Naive thymus-derived CD4-positive, alpha-beta T cell (primary cell): ENCODE measurements at places on chromosomes 6 and 20.

- DNase-seq, result no peak
- no peak overlapping the region for H3K27ac ChIP-seq
- no peak overlapping the region for H3K4me3 ChIP-seq
- H3K27me3 ChIP-seq, result no peaks in the 10 kb centered on the region
- no peaks in the 10 kb centered on the region for H3K36me3 ChIP-seq
- no peaks in the 10 kb centered on the region for H3K4me1 ChIP-seq
Measured at GRCh38 chr6:82068721-82069120, 178.8 kb downstream of the IBTK start.

GRCh38 chr6:43974643-43975230 lies 152.5 kb downstream of the MRPL14 start:
- DNase-seq, result no peak
- H3K27ac ChIP-seq, result no peak overlapping the region
- H3K4me1 ChIP-seq, result no peaks in the 10 kb centered on the region
- H3K27me3 ChIP-seq, result no peaks in the 10 kb centered on the region
- no peak overlapping the region for H3K4me3 ChIP-seq

GRCh38 chr6:82693094-82693493 lies 329.5 kb downstream of the TPBG start:
- no peaks in the 10 kb centered on the region for H3K27me3 ChIP-seq
- no peak overlapping the region for H3K27ac ChIP-seq
- DNase-seq, result no peak
- H3K36me3 ChIP-seq, result no peaks in the 10 kb centered on the region
- no peaks in the 10 kb centered on the region for H3K4me1 ChIP-seq

GRCh38 chr6:35787266-35788218 lies 6.7 kb downstream of the CLPSL1 start:
- H3K4me3 ChIP-seq, result no peak overlapping the region
- no peaks in the 10 kb centered on the region for H3K36me3 ChIP-seq
- DNase-seq, result no peak

- no peak for DNase-seq
- no peak overlapping the region for H3K27ac ChIP-seq
- peaks cover 15% of the 10 kb centered on the region for H3K36me3 ChIP-seq
- no peak overlapping the region for H3K4me3 ChIP-seq
Measured at GRCh38 chr6:38172739-38173410, 353.3 kb downstream of the ZFAND3 start.

- H3K4me3 ChIP-seq, result no peak overlapping the region
- no peaks in the 10 kb centered on the region for H3K27me3 ChIP-seq
- no peak overlapping the region for H3K27ac ChIP-seq
- H3K36me3 ChIP-seq, result no peaks in the 10 kb centered on the region
- no peaks in the 10 kb centered on the region for H3K4me1 ChIP-seq
Measured at GRCh38 chr6:38103921-38104320, 284.4 kb downstream of the ZFAND3 start.

DNA sequence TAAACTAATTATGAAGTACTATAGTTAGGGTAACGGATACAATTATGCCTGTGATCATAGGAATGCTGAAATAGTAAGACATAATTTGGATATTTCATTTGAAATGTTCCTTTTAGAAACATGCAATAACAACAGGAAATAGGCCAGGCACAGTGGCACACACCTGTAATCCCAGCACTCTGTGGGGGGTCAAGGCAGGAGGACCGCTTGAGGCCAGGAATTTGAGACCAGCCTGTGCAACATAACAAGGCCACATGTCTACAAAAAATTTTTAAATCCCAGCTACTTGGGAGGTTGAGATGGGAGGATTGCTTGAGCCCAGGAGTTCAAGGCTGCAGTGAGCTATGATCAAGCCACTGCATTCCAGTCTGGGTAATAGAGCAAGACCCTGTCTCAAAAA lies 25.7 kb upstream of the MYO6 start:
- H3K27ac ChIP-seq, result no peak overlapping the region
- no peaks in the 10 kb centered on the region for H3K36me3 ChIP-seq
- H3K27me3 ChIP-seq, result no peaks in the 10 kb centered on the region

- DNase-seq, result no peak
- H3K27ac ChIP-seq, result no peak overlapping the region
- H3K27me3 ChIP-seq, result no peaks in the 10 kb centered on the region
- H3K36me3 ChIP-seq, result no peaks in the 10 kb centered on the region
Measured at GRCh38 chr20:34256629-34257124, 15.5 kb downstream of the ASIP start.

- no peaks in the 10 kb centered on the region for H3K36me3 ChIP-seq
- no peak overlapping the region for H3K27ac ChIP-seq
- H3K4me3 ChIP-seq, result no peak overlapping the region
- DNase-seq, result no peak
Measured at GRCh38 chr6:56521454-56521853, 121.2 kb downstream of the DST start.

GRCh38 chr6:11616200-11616611 lies 78.7 kb downstream of the TMEM170B start:
- no peaks in the 10 kb centered on the region for H3K27me3 ChIP-seq
- no peak overlapping the region for H3K4me3 ChIP-seq
- H3K36me3 ChIP-seq, result no peaks in the 10 kb centered on the region
- no peaks in the 10 kb centered on the region for H3K4me1 ChIP-seq
- no peak for DNase-seq

- no peaks in the 10 kb centered on the region for H3K36me3 ChIP-seq
- H3K4me3 ChIP-seq, result peak overlapping the region; percentile 66
- H3K27me3 ChIP-seq, result no peaks in the 10 kb centered on the region
- peak overlapping the region; percentile 99 for H3K27ac ChIP-seq
- H3K4me1 ChIP-seq, result peaks cover 15% of the 10 kb centered on the region
- peak; percentile 73 for DNase-seq
Measured at GRCh38 chr6:34235307-34236130, 1.2 kb upstream of the HMGA1 start.

GRCh38 chr6:33314515-33314942 lies 651 bp upstream of the TAPBP start:
- peaks cover 49% of the 10 kb centered on the region for H3K4me1 ChIP-seq
- peak; percentile 77 for DNase-seq
- H3K27ac ChIP-seq, result peak overlapping the region; percentile 99
- H3K4me3 ChIP-seq, result peak overlapping the region; percentile 97
- H3K27me3 ChIP-seq, result no peaks in the 10 kb centered on the region
- H3K36me3 ChIP-seq, result peaks cover 28% of the 10 kb centered on the region

DNA sequence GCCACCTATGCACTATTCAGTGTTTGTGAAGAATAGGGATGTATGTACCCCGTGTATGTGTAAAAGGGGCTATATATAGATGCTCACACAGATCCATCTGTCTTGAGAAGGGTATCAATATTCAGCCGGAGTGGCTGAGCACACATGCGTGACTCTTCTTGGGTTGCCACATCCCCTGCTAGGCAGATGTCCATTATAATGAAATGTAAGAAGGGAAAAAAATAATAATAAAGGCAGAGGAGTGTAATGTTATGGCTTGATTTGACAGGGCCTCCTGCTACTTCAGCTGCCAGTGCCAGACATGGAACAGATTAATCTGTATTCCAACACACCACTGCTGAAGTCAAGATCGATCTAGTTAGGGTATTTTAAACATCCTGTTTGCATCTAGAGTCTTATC lies 74.2 kb upstream of the VSTM2L start:
- H3K27ac ChIP-seq, result no peak overlapping the region
- H3K36me3 ChIP-seq, result no peaks in the 10 kb centered on the region
- H3K4me1 ChIP-seq, result no peaks in the 10 kb centered on the region
- H3K27me3 ChIP-seq, result no peaks in the 10 kb centered on the region
- H3K4me3 ChIP-seq, result no peak overlapping the region
- no peak for DNase-seq

DNA sequence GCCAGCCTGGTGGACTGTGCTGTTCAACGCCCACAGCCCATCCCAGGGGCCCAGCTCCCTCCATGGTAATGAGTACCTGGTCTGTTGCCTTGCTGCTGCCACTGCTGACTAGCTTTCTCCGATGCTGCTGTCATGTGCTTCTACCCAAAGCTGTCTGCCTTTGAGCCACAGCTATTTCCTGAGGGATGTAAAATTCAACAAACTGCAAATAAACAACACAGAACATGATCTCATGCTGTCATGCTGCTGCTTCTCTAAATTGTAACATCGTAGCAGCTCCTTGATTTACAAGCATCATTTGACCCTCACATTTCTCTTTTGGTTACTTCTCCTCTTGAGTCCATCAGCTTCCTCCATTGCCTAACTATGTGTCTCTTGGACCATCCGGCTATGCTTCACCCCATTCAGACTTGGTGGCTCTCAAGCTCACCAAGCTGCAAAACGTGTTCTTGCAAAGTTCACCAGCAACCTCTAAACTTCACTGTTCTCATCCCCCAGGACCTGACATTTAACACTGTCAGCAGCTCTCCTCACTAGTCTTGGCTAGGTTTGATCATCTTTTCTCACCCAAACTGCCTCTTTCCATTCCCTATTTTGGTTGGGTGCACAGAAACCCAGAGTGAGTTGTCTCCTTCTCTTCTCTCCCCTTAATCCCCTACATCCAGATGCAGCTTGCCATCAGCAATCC lies 54.6 kb downstream of the FYN start:
- H3K27me3 ChIP-seq, result no peaks in the 10 kb centered on the region
- no peaks in the 10 kb centered on the region for H3K36me3 ChIP-seq
- peaks cover 45% of the 10 kb centered on the region for H3K4me1 ChIP-seq

DNA sequence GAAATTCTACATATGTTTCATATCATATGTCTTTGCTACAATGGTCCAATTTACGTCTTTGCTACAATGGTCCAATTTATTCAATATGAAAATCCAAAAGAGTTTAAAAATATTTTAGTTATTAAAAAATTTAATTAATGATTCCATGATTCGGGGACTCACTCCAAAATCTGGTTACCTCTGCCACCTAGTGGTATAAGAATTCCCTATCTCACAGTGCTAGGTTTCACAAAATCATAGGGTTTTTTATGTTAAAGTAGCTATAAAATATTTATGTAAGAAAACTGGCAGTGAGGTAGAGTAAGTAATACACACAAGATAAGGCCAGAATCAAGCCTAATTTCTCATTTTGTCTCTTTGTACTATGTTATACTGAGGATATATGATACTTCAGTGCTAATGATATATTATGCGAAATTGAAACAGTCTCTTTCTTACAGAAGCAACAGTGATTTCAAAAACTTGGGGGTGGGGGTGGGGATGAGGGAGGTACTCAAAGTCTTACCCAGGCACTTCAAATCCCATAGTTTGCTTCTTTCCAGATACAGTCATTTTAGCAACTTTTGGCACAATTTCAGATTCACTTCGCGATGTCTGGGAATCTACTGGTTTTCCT lies 52.3 kb downstream of the HBS1L start:
- H3K27me3 ChIP-seq, result no peaks in the 10 kb centered on the region
- no peaks in the 10 kb centered on the region for H3K4me1 ChIP-seq
- DNase-seq, result no peak
- H3K36me3 ChIP-seq, result peaks cover 8% of the 10 kb centered on the region

GRCh38 chr20:38473367-38473795 lies 738 bp downstream of the RALGAPB start:
- no peak for DNase-seq
- no peaks in the 10 kb centered on the region for H3K27me3 ChIP-seq
- no peaks in the 10 kb centered on the region for H3K36me3 ChIP-seq
- peak overlapping the region; percentile 57 for H3K4me3 ChIP-seq

DNA sequence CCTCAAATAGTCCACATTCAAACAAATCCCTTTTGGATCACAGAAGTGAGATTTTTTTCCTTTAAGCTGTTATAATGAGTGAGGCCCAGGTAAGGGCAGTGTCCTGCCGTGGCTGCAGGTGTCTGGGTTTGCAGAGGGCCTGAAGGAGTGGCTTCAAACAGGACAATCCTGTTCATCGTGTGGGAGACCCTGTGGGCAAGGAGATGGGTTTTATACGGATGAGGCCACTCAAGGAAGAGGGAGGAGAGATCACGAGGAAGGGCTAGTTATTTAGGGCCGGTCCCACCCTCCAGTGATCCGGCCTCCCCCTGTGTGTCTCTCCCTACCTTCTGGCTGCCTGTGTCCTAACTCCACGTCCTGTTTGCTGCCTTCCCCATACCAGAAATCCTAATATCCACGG lies 33.8 kb downstream of the PPP1R14C start:
- no peaks in the 10 kb centered on the region for H3K36me3 ChIP-seq
- no peaks in the 10 kb centered on the region for H3K27me3 ChIP-seq
- H3K27ac ChIP-seq, result no peak overlapping the region
- DNase-seq, result no peak

- no peak overlapping the region for H3K27ac ChIP-seq
- no peak overlapping the region for H3K4me3 ChIP-seq
- no peaks in the 10 kb centered on the region for H3K4me1 ChIP-seq
- DNase-seq, result no peak
Measured at GRCh38 chr6:51027283-51028065, 208.8 kb downstream of the TFAP2B start.
